ENCODE measurements at places on chromosomes 3 and 15.

DNA sequence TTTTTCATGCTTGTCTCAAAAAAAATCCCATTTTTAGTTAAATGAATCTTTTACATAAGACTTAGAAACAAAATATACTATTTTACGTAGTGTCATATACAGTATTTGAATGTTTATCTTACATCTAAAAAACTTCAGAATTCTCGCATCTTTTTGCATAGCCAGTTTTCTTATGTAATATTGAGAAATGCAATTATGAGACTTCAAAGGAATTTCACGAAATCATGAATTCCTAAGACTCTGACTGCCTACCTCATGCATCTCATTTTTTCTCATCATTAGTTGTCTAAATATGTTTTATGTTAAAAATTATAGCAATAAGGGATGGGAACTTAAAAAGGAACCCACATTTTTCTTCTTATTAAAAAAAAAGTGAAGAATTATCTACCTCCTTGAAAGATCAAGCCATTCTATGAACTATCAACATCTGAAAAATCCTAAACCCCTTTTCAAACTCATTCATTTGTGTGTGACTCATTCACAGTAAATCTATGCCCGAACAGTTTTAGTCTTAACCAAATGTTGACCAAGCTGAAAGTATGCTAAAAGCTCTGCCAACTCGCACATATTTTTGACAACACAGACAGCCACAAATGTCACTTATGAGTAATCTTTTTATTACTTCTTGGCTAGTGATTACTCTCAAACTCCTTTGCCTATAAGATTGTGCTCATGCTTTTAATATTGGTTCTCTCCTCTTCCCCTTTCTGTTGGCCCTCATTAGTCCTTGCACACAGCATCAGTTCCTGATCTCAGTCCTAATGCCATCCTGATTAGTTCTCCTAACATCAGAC is 115.9 kb downstream of the DCLK3 start:
- DNase-seq, result peak; percentile 57

DNA sequence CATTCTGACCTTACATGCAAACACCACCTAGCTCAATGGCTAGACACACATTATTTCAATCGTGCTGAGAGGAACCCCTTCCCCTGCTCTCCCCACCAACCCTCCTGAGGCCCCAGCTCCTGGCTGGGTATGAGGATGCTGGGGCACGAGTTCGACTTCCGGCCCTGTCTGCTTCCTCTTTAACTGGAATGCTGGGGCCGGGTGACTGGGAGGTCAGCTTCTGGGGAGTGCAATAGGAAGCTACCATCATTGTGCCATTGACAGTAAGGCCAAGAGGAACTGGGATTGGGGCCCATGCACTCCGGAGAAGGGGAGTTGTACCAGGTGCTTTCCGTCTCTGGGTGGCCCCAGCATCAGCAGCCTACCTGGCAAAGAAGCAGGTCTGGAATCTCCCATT is 15.6 kb upstream of the TLE3 start:
- peak; percentile 95 for DNase-seq

DNA sequence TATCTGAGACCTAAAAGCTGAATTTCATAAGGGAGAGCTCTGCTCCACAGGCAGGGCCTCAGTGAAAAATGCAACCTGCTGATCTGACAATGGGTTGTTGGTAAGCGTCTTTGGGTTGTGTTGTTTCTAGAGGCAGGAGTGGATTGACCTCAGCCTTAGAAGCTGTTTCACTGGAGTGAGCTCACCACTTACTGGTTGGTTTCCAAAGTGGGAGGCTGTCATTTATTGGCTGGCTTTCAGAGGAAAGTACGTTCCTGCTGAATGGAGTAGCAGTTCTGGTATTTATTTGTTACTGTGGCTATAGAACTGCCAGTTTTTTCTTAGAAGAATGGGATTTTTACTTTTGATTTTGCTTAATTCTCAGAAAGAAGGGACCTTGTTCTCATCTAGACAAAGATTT is 29.3 kb upstream of the COL6A5 start:
- DNase-seq, result no peak

DNA sequence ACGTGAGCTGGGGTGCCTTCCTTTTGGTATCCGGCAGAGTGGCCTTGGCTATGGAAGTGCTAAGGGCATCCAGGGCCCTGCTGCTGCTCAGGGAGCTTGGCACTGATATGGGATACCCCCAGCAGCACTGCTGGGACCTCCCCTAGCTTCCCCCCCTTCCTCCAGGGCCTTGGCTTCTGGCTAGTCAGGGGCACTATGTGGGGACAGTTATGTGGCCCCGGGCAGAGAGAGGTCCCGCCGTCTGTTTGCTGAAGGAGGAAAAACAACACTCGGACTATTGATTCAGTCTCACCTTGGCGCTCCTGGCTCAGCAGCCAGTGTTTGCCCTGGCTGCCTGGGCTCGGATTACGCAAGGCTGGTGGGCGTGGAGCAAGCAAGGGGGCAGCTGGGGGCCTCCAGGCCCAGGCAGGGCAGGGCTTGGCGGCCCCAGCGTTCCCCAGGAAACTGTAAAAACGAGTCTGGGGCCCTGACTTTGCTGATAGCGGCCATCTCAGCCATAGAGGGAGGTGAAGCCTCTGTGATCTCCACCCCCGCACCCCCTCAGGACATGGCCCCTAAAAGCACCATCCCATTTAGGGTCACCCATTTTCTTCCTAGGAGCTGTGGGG is 5.7 kb downstream of the FURIN start:
- DNase-seq, result peak; percentile 21

GRCh38 chr15:52782514-52782913 is 7.6 kb downstream of the ONECUT1 start:
- DNase-seq, result no peak
